A549 (cell line): ENCODE measurements at places on chromosomes 16 and 17.
A peak's percentile ranks its signal among the peaks of the same experiment; 100 is the strongest.

DNA sequence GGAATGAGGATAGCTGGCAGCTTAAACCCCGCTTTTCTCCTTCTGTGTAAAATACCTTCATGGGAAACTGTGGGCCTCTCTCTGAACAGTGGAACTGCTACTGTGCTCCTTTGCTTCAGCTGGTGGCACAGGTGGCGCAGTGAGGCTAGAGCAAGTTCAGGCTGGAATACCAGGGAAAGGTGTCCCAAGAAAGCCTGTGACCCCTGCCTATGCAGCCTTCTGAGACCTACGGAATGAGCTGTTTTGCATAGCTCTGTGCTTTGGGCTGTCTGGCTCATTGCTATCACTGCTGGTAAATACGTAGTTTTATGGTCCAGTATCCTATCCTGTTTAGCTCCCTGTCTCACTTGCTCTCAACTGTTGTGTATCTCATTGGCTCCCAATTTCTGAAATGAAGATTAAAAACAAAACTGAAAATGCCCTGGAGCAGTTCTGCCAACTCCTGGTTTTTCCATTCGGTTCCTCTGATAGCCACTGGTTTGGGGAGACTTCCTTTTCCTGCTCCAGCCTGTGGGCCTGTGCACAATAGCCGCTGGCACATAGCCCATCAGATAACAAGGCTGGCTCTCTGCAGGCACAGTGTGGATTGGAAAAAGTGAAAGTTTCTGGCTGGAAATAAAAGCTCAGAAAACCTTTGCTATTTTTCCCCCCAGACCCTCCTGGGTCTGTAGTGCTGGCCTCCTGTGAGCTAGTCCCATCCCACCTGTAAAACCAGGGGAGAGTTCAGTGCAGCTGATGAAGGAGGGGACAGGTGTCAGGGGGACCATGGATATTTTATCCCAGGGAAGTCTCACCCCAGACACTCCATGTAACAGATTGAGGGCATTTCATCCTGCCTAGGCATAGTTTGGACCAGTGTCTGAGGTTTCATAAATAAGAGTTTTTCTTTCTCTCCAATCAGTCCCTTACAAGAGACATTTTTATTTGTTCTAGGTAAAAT is 24.0 kb downstream of the LIMD2 start:
- DNase-seq: peak; percentile 40

DNA sequence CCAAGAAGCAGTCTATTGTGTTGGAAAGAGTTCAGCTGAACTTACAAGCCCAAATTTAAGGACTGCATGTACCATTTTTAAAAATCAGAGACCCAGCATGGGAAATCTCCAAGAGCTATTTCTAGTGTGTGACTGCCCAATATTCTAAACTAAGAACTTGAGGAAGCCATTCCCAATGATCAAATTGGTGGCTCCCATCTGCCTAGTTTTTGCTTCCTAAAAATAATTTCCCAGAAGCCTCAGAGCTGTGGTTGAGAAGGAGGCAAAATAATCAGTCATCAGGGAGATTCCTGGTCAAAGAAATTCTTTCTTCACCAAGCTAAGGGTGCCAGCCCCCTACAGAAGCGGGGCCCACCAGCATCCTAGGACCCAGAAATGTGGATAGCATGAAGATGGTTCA is 176.1 kb upstream of the CDH5 start:
- no peak for DNase-seq

DNA sequence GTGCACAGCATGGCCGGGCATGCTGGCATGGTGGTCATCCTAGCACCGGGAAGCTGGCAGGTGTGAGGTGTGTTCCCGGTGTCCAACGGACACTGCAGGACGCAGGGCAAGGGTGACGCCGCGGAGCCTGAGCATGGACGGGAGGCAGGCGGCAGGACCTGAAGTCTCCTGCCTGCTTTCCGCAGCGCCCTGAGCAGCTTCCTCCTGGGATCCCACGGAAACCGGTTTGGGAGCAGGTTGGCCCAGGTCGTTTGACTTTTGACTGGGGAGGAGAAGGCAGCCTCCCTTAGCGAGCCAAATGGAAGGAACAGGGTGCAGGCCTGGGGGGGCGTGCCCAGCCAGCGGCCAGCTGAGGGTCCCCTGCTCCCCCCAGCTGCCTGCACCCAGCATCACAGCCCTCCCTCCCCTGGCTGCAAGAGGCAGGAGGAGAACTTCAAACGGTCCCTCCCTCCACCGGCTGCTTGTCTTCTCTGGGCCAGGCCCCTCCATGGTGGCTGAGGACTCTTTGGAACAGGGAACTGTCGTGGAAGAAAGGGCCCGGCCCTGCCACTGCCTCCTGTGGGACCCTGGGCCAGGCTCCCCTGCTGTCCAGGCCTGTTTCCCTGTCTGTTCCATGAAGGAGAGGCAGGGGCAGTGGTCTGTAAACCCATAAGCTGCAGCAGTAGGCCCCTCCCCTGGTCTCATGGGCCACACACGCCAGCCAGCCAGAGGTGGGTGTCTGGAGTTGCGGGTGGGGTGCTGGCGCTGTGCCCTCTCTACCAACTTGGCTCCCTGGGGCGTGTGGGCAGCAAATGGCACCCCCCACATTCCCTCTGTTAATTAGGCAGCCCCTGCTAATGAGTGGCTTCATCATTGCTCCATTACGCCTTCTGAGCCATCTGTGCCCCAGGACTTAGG is 7.8 kb upstream of the ADGRG1 start:
- DNase-seq: no peak

DNA sequence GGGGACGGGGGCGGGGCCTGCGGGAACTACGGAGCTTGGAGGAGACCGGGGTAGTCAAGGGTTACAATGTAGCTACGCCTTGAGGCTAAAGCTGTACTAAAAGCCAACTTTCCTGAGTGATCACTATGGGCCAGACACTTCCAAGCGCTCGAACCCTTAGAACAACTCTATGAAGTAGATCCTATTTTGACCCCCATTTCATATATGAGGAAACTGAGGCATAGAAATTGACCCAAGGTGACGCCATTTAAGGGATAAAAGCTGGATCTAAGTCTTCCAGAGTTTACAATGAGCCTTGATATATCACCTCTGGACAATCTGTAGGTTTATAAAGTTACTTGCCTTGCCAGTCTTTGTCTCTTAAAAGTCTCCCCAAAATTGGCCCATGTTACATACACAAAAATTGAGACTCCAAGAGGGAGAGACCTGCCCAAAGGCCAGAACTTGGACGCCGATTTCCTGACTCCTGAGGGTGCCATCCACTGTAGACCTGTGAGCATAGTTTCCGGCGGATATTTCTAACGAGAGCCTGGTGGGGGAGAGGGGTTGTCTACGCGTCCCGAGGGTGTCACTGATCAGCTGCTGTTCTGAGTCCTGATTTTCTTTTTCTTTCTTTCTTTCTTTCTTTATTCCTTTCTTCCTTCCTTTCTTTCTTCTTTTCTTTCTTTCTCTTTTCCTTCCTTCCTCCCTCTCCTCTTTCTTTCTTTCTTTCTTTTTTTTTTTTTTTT is 555 bp upstream of the NCBP3 start:
- DNase-seq: no peak

GRCh38 chr16:84726669-84727467 is 27.1 kb downstream of the USP10 start:
- DNase-seq: no peak

DNA sequence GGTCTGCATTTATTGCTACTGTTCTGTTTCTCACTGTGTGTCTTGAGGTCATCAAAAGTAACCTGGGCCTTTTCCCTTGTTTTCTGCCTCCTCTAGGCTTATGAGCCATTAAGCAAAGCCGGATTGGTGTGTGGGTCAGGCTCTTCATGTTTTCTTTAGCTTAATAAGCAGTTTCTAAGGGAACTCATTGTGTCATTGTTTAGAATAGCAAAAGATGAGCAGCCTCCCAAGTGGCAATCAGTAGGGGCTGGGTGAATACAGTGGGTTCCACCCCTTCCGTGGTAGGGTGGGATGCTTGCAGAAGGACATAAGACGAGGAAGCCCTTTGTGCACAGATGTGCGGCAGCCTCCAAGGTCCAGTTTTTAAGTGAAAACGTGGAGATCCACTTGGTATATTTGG is 34.5 kb downstream of the ABCC1 start:
- DNase-seq: no peak

- DNase-seq: no peak
Observed at GRCh38 chr17:34465789-34466188, 102.8 kb upstream of the CCL1 start.

DNA sequence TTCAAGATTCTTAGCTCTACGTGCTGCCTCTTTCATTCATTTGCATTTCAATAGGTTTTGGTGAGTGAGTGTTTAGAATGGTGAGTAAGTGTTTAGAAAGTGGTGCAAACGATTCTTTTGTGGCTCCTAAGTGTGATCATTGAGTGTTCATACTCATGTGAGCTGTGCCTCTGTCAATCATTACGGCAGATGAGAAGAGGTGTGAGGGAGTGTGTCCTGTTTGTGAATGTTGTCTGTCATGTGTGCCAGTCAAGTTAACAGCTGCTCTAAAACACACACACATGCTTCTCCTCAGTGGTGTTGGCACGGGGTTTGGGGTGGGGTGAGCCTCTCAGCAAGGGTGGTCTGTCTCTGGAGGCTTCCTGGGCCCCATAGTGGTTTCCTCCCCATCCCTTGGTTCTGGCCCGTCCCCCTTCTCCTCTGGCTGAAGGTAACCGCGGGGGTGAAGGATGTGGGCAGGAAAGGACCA is 11.4 kb downstream of the MYL4 start:
- DNase-seq: no peak

DNA sequence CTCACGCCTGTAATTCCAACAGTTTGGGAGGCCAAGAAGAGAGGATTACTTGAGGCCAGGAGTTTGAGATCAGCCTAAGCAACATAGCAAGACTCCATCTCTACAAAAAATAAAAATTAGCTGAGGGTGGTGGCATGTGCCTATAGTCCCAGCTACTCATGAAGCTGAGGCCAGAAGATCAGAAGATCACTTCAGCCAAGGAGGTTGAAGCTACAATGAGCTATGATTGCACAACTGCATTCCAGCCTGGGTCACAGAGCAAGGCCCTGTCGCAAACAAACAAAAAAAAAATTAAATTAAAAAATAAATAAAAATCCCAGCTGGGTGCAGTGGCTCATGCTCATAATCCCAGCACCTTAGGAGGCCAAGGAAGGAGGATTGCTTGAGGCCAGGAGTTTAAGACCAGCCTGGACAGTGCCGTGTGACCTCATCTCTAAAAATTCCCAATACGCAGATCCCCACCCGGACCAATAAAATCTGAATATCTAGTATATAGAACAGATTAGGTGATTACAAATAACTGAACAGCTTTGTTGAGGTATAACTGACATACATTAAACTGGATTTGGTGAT is 18.2 kb upstream of the ATF7IP2 start:
- no peak for DNase-seq

- no peak for DNase-seq
Observed at GRCh38 chr16:88070989-88071625, 119.9 kb downstream of the BANP start.
